ENCODE measurements at places on chromosomes 1 and 21. TPM values are rescaled to one million over a fixed set of nuclear protein-coding genes. Genes with fewer than 3 reads are reported as not detected.

GRCh38 chr1:51268634-51269033 is 32.6 kb downstream of the RNF11 start:
- no peak for DNase-seq
- no peaks in the 10 kb centered on the region for H3K36me3 ChIP-seq
- no peaks in the 10 kb centered on the region for H3K27me3 ChIP-seq
- H3K27ac ChIP-seq = no peak overlapping the region

GRCh38 chr1:155044812-155045657 is 6.1 kb upstream of the ADAM15 start:
- peak overlapping the region; percentile 49 for H3K27ac ChIP-seq
- no peak overlapping the region for H3K4me3 ChIP-seq
- DNase-seq = peak; percentile 76
- no peaks in the 10 kb centered on the region for H3K36me3 ChIP-seq
- H3K4me1 ChIP-seq = peaks cover 10% of the 10 kb centered on the region

- H3K4me3 ChIP-seq = no peak overlapping the region
- no peaks in the 10 kb centered on the region for H3K4me1 ChIP-seq
- no peaks in the 10 kb centered on the region for H3K36me3 ChIP-seq
- no peak overlapping the region for H3K27ac ChIP-seq
Observed at GRCh38 chr1:169193191-169193850, 86.8 kb downstream of the ATP1B1 start.

DNA sequence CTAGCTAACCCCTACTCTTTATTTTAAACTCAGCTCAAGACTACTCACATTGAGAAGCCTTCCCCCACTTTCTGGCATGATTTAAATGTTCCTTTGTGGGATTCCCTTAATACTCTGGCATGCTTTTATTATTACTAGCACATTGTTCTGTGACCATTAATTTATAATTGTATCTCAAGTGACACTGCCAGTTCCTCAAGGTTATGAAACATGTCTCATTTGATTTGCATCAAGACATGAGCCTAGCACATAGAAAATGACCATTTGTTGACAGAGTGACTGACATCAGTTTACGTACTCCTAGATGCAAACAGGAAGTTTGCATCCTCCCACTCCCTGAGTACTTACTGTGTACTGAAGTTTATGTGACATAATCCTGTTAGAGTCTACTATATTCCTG is 15.2 kb downstream of the RGS4 start:
- H3K4me1 ChIP-seq = no peaks in the 10 kb centered on the region
- no peak for DNase-seq
- no peaks in the 10 kb centered on the region for H3K27me3 ChIP-seq
- H3K36me3 ChIP-seq = peaks cover 4% of the 10 kb centered on the region
- no peak overlapping the region for H3K27ac ChIP-seq

- no peaks in the 10 kb centered on the region for H3K4me1 ChIP-seq
- no peaks in the 10 kb centered on the region for H3K27me3 ChIP-seq
- no peak for DNase-seq
- H3K4me3 ChIP-seq = no peak overlapping the region
- no peak overlapping the region for H3K27ac ChIP-seq
- no peaks in the 10 kb centered on the region for H3K36me3 ChIP-seq
Observed at GRCh38 chr1:53401813-53402745, 57.1 kb upstream of the DMRTB1 start.

DNA sequence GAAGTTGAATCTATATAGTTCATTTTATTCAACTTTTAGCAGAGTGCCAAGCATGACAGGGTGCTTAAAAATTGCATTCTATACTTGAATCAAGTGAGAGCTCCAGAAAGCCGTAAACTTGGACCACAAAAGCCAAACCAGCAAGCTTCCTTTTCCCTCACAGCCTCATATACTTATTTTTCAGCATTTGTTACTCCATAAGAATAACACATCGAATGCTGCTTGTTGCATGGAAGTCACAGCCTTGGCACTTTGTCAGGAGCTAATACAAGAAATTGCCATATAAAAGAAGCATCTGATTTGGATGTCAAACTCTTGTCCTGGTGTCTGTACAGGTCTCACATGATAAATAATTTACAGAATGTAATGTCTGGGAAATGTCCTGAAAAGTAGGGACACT is 87.4 kb downstream of the PLXNA2 start:
- no peak overlapping the region for H3K4me3 ChIP-seq
- no peak for DNase-seq

DNA sequence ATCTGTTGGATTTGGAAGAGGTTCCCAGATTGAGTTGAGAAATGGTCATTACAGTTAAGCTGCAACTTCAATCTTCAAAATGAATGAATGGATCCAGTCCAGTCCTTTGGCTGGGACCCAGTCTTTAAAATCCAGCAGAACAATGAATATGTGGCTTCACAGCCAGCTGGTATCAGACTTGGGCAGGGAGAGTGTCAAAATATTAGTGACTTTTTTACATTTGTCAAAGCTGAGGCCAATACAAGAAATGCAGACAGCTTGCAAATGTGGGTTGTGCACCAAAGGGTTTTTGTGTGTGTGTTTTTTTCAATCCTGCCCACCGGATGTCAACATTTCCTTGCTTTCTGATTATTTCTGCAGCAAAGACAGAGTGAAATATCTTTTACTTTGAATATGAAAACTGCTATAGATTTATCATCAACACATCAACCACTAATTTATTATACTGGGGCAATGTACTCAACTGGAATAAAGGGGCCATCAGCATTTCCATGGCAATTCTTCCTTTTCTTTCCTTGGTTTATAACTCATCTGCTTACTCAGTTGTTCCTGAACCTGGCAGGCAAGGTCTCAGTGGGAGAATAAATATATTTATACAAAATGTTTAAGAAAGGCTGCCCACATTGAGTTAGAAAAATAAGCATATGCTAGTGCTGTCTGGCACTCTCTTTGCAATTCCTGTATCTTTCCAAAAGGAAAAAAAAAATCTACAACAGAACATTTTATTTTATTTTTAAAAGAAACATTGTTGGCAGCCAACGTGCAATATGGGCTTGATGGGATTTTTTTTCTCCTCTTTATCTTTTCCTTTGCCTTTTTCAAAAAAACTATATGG is 491.6 kb upstream of the C1orf87 start:
- DNase-seq = no peak
- H3K4me1 ChIP-seq = no peaks in the 10 kb centered on the region
- no peak overlapping the region for H3K27ac ChIP-seq
- no peaks in the 10 kb centered on the region for H3K27me3 ChIP-seq
- H3K4me3 ChIP-seq = no peak overlapping the region

DNA sequence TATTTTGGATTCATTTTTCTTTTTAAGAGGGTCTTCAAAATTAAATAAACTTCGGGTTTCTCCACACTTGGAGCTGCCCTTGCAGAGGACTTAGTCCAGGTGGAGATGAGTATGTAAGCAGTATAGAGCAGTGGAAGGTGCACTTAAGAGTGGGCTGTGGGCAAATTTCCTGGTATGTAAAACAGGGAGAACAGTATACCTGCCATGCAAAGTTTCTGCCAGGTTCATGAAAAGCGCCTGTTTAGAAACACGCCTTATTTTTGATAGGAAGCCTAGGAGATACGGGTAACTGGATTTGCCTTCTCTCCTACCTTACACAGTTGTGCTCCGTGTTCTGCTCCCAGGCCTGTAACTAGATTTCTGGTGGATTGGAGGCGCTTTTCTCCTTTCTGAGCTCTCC is 1.2 kb downstream of the KDM4A start:
- no peak overlapping the region for H3K27ac ChIP-seq
- no peak for DNase-seq
- H3K27me3 ChIP-seq = no peaks in the 10 kb centered on the region
- H3K4me1 ChIP-seq = no peaks in the 10 kb centered on the region

Gene ALX3
- total RNA-seq = 0.44 TPM

Gene MPL
- total RNA-seq = not detected

Gene TBCE
- 13.3 TPM for total RNA-seq
